Tongue (tissue), 3 donors: ENCODE measurements at places on chromosomes 7 and 10. TPM values are rescaled to one million over a fixed set of nuclear protein-coding genes. Genes with fewer than 3 reads are reported as not detected.
A peak's percentile ranks its signal among the peaks of the same experiment; 100 is the strongest.

- DNase-seq: peak; percentile 49
Observed at GRCh38 chr10:112507046-112507445, 60.0 kb downstream of the VTI1A start.

DNA sequence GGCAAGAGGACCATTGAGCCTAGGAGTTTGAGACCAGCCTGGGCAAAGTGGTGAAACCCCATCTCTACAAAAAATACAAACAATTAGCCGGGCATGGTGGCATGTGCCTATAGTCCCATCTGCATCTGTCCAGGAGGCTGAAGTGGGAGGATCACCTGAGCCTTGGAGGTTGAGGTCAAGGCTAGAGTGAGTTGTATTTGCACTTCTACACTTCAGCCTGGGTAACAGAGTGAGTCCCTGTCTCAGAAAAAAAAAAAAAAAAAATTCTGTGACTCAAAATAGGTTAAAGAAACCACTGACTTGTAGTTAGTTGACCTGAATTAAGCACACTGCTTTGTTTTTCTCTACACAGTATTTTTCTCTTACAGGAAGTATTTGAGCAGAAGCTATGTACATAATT is 74.4 kb downstream of the METTL2B start:
- no peak for DNase-seq

DNA sequence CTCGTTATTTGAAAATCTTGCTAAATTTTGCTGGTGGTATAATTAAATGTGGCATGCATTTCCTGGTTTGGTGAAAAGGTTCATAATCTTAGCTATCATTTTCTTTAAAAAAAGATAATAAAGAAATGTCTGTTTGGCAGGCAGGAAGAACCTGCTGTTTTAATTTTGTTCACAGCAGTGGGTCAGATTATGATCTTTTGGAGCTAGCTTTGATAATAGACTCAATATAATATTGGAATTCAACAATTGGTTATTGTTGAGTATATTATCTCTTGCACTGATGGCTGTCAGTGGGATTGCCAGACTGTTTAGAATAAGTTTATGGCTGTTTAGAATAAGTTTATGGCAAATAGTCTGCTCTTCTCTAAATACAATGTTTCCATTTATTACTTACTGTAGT is 35.1 kb downstream of the MXI1 start:
- no peak for DNase-seq

The RTKN2 gene
- total RNA-seq: 8.1 TPM

The GSDME gene
- total RNA-seq: 12.9 TPM

GRCh38 chr10:114328441-114328812 is 75.9 kb downstream of the AFAP1L2 start:
- DNase-seq: no peak
